ENCODE measurements at places on chromosomes 3 and 15. TPM values are rescaled to one million over a fixed set of nuclear protein-coding genes. Genes with fewer than 3 reads are reported as not detected.

DNA sequence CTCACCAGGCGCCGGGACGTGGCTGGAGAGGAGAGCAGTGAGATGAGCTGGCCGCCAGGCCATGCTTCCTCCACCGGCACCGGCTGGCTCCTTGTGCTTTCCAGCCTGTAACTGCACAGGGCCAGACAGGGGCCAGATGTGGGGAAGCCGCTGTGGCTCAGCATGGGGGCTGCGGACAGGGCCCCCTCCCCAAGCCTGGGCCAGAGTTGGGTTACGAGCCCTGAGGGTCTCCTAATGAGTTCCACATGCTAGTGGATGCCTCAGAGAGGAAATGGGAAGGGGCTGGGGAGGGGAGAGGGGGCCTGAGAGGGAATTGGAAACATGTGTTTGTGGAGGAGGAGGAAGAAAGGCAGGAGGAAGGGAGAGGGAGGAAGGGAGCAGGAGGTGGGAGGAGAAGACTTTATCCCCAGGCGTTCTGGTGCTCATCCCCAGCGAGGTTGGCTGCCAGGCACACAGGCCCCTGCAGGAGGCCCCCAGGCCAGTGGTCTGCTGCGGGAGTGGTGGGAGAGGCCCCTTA, 11.7 kb upstream of the DUSP7 start:
- DNase-seq: no peak

Gene ERICH6
- total RNA-seq: not detected

- peak; percentile 12 for DNase-seq
Measured at GRCh38 chr3:49469037-49469935, 781 bp upstream of the DAG1 start.

DNA sequence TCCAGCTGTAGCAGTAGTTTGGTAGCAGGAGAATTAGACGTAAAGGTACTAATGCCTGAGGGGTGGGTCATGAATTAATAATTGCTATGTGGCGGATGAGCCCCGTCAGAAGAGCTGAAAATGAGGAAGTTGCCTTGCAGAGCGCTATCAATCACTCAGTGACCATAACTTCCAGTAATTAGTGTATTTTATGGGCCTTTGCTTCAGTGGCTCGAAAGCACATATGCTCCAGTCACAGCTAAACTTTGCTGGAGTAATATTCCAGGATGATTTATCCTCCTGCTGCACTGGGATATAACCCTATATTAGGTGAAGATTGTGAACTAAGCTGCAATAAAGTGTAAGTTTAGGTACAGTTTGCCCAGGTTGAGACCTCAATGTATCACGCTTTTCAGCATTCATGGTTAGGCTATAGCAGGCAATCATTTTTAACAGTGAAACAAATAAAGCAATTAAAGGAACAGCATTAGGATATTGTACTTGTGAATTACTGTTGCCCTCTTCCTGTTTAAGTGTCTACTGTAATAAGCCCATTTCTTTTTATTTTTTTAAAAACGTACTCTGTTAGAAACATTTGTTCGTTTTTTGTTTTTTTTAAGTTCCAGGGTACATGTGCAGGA, 104.6 kb upstream of the SKOR1 start:
- DNase-seq: no peak

DNA sequence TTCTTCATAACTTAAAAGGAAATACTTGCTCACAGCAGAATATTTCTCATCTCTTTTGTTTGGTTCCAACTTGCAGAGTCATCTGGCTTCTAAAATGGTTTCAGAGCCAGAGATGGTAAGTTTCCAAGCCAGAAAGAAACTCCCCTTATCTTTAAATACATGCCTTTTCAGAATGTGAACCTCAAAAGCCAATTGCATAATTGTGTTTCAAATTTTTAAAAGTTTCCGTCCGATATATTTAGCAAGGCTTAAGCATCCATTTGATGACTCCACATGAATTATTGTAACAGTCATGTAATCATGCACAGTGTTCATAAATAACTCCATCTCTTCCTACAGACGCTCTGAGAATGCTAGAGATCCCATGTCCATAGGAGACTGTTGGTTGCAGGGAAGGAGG, 40.6 kb upstream of the C3orf80 start:
- no peak for DNase-seq

Gene MESP1
- 4.7 TPM for total RNA-seq

DNA sequence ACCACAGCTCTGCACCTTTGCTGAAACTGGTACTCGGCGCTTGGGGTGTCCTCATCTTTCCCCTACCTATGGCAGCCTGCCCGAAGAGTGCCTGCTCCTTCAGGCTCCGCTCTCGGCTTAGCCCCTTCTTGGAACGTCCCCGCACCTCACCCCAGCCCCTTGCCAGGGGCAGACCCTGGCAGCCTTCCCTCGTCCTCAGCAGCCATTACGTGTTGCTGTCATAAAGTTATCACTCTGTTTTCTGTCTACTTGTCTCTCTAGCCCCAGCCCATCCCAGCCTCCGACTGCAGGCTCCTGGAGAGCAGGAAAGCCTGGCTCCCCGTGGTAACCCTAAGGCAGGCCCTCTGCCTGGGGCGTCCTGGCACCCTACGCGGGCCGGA, 5.1 kb upstream of the BAHD1 start:
- no peak for DNase-seq

Gene LIPC
- total RNA-seq: 4.0 TPM

GRCh38 chr3:15959434-15959811, 161.6 kb upstream of the ANKRD28 start:
- no peak for DNase-seq

DNA sequence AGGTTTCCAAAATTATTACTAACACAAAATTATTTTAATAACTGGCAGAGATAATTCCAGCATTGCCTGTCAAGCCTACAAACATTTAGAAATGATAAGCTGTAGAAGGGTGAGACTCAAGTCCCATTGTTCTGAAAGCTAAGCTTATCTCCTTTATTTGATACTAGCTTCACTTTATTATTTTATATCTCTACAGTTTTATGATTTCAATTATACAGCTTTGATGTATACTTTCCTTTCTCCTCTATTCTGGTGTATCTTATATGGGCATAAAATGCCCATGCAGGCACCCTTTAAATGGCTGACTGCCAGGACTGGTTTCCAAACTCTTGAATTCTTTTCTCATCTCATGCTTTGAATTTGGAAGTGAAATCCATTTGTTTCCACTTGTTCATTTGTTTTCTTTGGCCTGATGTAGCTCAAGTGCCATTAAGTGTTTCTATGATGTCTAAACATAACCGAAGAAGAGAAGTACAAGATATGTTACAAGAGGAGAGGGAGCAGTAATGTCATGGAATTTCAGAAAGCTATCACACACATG, 372.1 kb upstream of the ARHGEF26 start:
- no peak for DNase-seq

- no peak for DNase-seq
Measured at GRCh38 chr3:138842483-138843188, 7.9 kb upstream of the PIK3CB start.

Gene C3orf38
- 10.7 TPM for total RNA-seq
